ENCODE measurements at places on chromosomes 1 and 21.

GRCh38 chr1:155208541-155209311 is at the start of gene MTX1:
Gene MTX1 (plus strand): TSS chr1:155208695. CDS start chr1:155208805, 110 bp downstream.
- DNase-seq, result peak; percentile 93

DNA sequence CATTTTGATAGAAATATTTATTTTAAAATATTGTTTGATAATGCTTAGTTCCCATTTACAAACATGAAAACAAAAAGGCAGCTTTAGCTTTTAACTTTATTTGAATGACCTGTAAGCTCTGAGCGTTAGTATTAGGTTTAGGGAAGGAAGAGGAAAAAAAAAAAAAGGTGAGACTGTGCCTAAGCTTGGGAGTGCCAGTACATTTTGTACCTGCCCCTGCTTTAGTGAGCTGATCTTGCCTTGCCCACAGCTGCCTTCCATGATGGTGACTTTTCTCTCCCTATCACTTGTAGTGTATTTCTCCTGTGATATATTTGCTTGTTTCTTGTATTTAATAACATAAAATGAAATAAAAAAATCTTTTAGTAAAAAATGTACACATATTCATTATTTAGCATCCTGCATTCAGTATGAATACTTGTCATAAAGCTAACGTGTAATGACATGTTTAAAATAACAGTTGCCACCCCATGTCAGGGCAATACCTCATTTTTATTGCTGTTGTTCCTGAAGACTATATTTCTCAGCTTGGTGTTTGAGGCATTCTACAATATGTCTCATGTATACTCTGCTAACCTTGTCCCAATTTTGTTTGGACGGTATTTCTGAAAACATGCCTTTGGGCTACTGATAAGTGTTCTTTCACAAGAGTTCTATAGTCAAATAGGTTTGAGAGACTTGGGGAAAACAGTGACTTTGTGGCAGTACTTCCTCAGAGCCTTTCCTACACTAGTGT is 76.3 kb downstream of the NEK7 start:
- DNase-seq, result no peak

GRCh38 chr1:169653873-169654272 is 23.9 kb upstream of the SELP start:
- DNase-seq, result no peak

- peak; percentile 84 for DNase-seq
Measured at GRCh38 chr1:227728059-227728891, 6.8 kb downstream of the JMJD4 start.

DNA sequence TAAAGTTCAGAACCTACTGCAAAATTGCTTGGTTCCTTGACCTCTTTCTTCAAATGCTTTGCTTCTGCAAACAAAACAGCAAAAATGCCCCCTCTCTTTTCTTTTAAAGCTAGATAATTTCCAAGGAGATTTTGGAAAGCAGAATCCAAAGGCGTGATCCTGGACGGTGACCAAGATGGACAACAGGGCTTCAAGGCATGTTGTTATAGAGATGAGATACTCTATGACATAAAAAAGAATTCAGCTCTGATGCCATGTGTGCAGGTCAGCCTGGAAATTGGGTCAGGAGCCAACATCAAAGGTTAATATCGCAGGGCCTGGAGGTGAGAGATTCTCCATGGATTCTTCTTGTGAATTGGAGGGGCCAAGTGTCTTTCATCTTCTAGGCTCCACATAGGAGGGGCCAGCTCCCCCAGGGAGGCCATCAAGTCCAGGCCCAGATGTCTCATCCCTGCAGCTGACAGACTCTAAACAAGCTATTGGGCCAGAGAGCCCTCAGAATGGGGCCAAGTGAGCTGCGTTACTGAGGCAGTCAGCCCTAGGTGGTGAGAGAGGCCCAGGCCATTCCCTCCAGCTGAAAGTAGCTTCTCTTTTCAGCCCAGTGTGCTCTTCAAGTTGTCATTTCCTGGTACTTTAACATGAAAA is 45.5 kb downstream of the NMNAT2 start:
- DNase-seq, result no peak

GRCh38 chr1:172003766-172004530 is 162.7 kb downstream of the DNM3 start:
- no peak for DNase-seq

- DNase-seq, result peak; percentile 73
Measured at GRCh38 chr1:6962478-6962995, 177.3 kb downstream of the CAMTA1 start.

GRCh38 chr1:27542463-27543273 is 52.7 kb upstream of the WASF2 start:
- peak; percentile 54 for DNase-seq

DNA sequence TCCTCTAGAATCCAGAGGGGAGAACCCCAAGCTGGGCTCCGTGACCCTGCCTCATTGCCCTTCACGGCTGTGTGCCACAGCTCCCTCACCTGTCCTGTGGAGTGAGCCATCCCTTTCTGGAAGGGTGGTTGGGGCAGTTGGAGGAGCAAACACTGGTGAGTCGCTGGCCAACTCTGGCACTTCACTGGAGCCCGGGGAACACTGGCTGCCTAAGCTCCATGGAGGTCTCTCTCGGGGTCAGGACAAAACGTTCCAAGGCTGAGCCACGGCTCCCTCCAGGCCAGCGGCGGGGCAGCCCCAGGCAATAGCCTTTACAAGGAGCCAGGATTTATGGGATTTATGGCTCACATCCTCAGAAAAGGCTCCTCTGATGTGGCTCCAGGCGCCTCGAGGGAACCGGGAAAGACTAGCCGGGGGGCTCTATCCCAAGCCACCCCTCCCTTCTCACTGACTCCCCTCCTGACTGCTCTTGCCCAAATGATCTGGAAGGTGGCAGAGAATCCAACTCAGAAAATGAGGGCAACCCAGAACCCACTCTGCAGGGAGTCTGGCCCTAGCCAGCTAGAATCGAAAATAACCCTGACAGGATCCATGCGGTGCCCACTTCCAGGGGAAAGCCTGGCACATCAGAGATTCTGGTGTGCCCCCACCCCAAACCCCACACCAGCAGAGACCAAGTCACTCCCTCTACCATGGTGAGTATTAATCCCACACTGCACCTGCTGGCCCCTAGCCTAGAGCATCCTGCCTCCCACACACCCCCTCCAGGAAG is 75.2 kb downstream of the GLIS1 start:
- no peak for DNase-seq

DNA sequence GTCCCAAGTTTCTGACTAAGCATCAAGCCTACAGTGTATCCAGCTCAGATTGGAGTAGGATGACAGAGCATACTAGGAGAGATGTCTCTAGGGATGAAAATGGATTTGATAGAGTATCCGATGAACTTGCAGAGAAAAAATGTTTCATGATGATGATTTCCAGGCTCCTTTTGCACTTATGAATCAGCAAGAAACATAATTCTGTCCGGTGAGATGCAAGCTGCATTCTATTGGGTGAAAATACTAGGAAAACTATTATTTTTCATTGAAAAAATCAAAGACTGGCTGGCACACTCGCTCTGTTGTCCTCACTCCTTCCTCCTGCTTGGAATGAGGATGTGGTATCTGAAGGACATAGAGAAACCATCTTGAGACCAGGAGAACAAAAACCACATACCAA is 35.4 kb upstream of the RAB3GAP2 start:
- DNase-seq, result no peak

- DNase-seq, result no peak
Measured at GRCh38 chr1:218494449-218494852, 149.3 kb downstream of the TGFB2 start.

DNA sequence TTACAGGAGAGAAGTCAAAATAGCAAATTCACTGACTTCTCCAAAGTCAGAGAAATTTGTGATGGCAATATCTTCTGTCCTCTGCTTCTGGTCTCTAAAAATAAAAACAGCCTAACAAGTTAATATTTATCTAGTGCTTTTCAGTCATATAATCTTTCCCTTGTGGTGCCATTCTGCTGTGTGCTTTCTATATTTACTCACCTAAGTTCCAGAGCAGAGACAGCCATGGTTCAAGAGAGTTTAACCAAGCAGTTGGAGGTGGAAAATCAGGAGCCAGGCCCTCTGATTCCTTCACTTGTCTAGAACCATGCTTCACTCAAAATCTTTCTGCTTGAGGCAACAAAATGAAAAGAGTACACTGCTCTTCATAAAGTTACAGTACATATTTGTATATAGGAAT is 39.3 kb downstream of the BRINP2 start:
- no peak for DNase-seq

DNA sequence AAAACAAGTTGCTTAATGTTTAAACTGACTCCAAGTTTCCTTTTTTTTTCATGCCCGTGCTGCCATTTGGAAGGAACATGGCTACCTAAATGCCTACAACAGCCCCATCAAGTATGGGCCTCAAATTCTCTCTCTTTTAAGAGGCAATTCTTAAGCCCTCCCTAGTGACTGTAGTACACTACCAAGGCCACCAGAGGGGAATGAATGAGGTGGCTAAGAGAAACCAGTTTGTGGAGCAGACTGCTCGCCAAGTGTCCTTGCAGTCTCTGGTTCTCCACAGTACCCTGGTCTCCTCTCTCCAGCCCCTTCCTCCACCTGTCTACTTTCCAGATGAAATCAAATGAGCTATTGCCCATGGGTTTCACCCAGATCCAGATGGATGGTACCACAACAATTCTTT is 1809.6 kb downstream of the BRINP3 start:
- no peak for DNase-seq

DNA sequence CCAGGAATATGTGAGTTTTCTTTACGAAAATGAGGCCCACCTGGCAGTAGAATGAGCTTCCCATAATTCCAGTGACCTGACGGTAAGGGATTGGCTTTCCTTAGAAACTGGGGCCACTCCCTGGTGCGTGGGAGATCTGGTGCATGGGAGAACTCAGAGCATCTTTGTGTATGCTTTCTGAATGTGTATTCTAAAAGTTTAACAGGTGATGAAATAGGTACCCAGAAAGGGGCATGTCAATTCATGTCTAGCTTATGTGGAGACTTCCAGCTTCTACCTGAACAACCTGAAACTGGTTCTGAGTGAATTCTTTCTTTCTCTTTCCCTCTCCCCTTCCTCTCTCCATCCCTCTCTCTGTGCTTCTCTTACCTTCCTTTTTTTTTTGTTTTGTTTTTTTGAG is 15.2 kb upstream of the FCRLA start:
- no peak for DNase-seq

GRCh38 chr21:42811960-42812359 is 67.4 kb downstream of the WDR4 start:
- no peak for DNase-seq

DNA sequence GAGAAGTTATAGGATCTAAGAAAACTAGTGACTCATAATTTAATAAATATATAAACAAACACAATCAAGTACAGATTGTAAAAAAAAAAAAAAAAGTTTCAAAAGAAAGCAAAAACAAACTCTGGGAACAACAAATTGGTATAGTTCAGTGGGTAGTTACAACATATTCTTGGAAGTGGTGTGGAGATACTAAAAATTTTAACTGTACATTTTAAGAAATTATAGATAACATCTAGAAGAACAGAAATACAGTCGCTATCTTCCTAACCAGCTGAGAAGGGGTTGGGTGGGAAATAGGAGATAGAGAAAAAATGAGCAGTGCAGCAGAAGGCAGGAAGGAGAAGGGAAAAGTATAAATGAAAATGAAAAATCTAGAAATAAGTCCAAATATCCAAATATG is 70.5 kb downstream of the LRRC8C start:
- DNase-seq, result no peak

DNA sequence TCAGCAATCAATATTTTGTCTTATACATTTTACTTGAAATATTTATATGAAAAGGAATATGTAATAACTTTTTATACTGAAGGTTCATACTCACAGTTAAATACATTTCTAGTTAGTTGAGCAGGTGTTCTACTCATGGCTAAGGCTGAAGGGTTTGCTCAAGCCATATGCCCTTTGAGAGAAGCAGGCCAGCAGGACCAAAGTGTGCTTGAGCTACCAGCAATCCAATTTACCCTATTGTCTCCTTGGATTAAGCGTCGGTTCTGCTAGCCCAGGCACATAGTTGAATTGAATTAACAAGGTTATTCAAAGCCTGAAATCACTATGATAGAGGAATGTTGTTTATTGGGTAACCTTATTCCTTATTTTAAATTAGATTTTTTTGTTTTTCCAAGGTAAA is 151.5 kb upstream of the BACE2 start:
- no peak for DNase-seq

DNA sequence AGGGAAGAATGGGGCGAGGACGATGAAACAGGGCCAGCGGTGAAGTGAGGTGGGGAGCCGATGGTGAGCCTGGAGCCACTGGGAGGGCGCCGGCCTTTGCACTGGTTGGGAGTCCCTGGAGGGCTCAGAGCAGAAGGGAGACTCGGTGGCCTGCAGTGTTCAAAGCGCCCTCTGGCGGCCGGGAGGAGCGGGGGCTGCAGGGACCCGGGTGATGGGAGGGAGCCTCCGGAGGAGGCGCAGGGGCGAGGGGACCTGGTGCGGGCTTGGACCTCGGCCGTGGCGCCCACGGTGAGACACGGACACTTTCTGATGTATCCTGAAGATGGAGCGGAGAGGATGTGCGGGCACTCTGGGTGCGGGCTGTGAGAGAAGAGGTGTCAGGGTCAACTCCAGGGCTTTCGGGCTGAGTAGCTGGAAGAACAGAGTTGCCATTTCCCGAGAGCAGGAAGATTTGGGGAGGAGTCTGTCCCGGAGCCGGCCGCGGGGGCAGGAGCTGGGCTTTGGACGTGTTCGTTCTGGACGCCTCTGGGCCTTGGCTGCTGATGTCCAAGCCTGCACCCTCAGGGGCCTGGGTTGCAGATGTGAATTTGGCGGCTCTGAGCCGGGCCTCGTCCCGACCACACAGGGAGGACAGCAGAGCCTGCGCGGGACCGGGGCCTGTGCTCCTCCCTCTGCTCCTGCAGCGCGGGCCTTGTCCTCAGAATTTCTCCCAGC is 29.7 kb downstream of the HEYL start:
- peak; percentile 82 for DNase-seq

- DNase-seq, result no peak
Measured at GRCh38 chr1:60470246-60470645, 396.7 kb upstream of the C1orf87 start.

DNA sequence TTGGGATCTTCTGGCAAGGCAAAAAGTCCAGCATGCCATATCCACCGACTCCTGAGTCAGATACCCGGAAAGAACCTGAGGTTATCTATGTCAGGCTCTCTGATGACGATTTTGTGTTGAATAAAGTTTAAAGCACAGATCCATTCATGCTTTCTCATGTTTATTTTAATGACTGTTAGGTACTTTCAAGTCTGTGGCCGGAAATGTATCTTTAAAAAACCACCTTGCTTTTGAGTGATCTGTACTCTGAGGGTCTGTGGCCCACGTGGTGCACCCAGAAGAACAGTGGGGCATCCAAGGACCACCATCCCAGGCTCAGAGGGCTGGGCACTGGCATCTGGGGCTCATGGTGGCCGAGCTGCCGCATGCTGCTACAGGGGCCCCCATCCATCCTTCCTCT is 30.1 kb upstream of the VASH2 start:
- DNase-seq, result no peak

- no peak for DNase-seq
Measured at GRCh38 chr1:34073028-34073695, 91.9 kb downstream of the CSMD2 start.

DNA sequence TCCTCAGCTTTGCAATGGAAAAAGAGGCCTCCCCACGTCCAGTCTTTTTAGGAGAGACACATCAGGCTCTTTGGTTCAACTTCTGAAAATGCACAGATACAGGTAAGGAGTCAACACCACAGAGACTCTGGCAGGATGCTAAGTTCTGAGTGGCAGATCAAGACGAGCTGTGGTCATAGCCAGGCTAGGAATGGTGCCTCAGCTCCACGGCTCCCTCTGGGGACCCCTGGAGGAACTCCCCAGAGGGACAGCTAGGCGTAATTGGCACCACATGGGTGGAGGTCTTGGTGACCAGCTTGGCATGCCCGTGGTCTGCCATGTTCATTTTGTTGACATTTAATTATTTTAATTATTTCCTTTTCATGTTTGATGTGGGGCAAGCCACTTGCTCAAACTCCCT is 206.1 kb downstream of the KAZN start:
- no peak for DNase-seq

Measured in heart right ventricle (tissue), 16 donors.